ENCODE measurements at places on chromosomes 11 and 22. TPM values are rescaled to one million over a fixed set of nuclear protein-coding genes. Genes with fewer than 3 reads are reported as not detected.

ANKK1 gene
- total RNA-seq = 1.6 TPM

- no peak for DNase-seq
These were observed 33.9 kb downstream of the PIWIL3 start for GRCh38 chr22:24740626-24741025.

DNA sequence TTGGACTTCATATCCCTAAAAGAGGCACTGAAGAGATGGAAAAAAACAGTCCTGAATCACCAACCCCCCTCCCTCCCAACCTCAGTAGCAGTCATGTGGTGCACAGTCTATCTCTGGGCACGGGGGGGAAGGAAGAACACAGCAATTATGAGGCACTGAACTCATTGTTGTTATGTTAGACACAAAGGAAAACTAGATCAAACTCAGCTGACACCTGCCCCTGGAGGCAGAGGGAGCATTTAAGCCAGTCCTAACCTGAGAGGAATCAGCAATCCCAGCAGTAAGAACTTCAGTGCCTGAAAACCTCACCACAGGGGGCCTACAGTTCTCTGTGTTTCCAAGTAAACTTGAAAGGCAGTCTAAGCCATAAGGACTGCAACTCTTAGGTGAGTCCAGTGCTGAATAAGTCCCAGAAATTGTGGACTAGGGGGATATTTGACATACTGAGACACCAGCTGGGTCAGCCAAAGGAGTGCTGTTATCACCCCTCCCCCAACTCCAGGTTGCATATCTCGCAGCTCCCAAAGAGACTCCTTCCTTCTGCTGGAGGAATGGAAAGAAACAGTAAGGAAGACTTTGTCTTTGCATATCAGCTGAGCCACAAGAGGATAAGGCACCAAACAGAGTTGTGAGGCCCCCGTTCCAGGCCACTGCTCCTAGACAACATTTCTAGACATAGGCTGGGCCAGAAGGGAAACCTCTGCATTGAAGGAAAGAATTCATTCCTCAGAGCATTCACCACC, 72.5 kb downstream of the GLYATL1 start:
- no peak for DNase-seq

DNA sequence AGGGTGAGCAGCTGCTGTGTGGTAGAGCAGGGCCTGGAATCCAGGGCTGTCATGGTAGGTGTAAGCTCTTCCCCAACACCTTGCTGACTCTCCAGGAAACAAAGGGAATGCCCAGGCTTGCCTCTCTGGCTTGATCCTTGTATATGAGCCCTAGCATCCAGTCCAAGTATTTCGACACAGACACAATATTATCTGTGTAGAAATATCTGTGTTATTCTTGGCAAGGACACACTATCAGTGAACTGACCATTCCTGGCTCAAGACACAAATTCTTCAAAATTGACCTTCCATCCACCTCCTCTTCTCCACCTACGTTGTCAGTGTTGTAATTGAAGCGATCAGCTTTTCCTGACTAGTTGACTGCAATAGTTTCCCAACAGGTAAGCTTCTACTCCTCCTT, 312.0 kb upstream of the NARS2 start:
- DNase-seq = no peak

GRCh38 chr22:44676441-44677352, 25.3 kb upstream of the PRR5 start:
- no peak for DNase-seq

MIOX gene
- not detected for total RNA-seq

GRCh38 chr11:34394771-34395300, 37.0 kb upstream of the ABTB2 start:
- DNase-seq = no peak

DDIAS gene
- 3.3 TPM for total RNA-seq

DNA sequence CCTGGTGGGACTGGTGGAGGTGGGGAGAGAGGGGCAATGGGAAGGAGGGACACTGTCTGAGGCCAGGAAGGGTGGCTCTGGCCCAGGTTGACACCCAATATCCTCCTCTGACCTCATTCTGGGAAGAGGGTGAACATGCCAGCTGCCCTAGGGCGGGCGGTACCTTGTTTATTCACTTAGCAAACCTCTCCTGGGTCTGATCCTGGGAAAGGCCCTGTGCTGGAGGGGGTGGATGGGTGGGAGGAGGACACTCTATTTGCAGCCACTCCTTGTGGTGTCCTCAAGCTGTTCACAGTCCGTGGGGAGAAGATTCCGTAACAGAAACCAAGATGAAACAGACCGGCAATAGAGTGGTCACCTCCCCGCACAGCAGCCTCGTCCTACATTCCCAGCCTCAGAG, 49.7 kb upstream of the EIF3D start:
- DNase-seq = no peak

DNA sequence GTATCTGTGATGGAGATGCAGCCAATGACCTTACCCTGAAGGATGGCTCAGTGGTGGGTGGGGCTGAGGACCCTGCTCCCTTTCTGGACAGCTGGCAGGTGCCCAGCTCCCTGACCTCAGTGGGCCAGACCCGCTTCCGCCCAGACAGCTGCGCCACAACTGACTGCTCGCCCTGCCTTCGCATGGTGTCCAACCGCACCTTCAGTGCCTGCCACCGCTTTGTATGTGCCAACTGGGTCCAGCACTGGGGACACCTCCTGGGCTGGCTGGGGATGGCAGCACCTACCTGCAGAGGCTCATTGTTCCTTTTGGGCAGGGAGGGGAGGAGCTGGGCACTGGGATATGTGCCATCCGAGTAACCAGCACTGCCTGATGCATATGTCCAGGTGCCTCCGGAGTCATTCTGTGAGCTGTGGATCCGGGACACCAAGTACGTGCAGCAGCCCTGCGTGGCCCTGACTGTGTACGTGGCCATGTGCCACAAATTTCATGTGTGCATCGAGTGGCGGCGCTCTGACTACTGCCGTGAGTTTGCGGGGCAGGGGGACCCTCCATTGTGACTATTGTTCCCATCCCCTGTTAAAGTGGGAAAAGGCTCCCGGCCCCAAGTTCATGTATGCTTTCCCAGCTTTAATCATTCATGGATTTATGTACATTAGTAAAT, 84.8 kb downstream of the OTOG start:
- DNase-seq = no peak

- no peak for DNase-seq
These were observed 38.0 kb upstream of the PDE2A start for GRCh38 chr11:72712168-72712751.

- no peak for DNase-seq
These were observed 18.2 kb downstream of the RFPL3 start for GRCh38 chr22:32375678-32376450.

TNRC6B gene
- total RNA-seq = 36.5 TPM

GRCh38 chr11:123190518-123190917, 4.5 kb downstream of the CLMP start:
- DNase-seq = peak; percentile 44

DNA sequence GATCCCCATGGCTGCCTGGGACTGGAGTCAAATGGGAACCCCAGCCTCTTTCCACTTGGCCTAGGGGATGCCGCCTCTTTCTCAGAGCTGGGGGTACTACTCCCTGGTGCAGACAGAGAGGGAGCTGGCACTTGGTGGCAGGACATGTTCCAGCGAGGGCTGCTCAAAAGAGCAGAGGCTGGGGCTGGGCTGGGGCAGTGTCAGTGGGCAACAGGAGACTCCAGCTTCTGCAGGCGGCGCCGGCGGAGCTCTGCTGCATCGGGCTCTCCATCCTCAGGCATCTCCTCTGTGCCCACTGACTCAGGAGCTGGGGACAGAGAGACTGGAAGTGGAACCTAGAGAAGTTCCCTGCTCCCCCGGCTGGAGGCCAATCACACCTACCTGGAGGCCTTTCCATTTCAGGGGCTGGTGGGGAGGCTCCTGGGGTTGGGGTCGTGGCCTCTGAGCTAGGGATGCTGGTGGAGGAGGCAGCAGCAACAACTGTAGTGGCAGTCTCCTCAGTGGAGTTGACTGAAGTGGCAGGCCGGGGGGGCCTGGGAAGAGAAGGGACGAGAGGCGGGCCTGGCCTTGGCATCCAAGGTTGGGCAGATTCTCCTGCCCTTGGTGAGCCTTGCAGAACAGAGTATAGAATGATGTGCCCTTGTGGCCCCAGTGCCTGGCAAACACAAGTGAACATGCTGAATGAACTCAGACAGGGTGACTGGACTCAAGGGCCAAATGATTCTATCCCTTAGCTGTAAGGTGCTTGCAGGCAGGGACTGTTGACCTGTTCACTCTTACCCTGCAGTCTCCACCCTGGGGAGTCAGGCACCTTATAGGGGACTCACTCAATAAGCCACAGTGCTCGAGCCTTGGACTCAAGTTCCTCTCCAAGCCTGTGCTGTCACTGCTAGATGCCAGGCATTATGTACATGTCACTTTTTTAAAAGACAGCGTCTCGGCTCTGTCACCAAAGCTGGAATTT, 5.9 kb downstream of the SYVN1 start:
- no peak for DNase-seq

DNA sequence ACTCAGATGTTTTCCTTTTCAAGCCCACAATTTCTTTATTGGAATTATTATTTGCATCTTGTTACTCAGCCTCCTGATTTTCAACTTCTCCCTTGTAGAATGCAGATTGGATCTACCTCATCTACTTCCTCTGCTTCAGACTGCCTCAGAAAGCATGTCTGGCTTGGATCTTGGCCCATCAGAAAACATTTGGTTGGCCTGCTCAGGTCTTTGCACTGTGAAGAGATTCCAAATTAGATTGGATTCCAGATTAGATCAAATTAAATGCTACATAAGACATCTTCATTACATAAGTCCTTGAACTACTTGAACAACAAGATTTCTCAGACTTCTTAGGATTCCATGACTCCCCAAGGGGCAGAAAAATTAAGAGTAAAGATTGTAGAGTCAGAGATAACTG, 358.0 kb downstream of the DLG2 start:
- no peak for DNase-seq

DNA sequence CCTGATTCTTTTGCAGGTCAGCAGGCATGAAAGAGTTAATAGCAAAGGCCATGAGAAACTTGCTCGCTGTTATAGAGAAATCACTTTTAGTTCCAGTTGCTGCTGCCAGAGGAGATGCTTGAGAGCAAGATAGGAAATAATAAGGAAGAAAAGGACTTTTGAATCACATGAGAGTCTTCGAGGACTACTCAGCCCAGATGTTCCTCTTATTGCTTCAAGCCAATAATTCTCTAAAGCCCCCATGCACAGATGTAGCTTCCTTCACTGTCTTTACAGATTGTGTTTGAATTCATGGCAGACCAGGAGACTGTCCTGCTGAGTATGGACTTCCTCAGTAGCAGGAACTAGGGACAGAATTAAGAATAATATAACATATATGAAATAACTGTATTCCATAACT, 50.1 kb upstream of the OLFML1 start:
- peak; percentile 34 for DNase-seq

TREH gene
- total RNA-seq = not detected

DNA sequence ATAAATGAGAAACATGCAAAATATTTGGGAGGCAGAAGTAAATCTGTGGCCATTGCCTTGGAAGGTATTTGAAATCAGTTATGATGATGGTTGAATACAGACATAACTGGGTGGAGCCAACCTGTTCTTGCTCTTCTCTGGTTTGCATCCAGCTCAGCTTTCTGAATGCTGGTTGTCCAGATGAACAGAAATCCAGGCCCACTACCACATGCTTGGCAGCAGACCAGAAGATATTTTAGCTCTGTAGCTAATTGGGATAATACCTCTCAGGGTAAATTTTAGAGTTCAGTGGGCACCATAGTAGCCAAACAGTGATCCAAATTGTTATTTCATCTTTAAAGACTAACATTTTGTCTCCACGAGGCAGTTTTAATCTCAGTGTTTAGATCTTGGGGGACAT, 308.3 kb downstream of the RAB38 start:
- no peak for DNase-seq

PGA5 gene
- total RNA-seq = 0.39 TPM

GRCh38 chr11:26976389-26976788, 17.5 kb upstream of the FIBIN start:
- no peak for DNase-seq

GRCh38 chr11:119100246-119100970, 1.2 kb downstream of the DPAGT1 start:
- no peak for DNase-seq

DNA sequence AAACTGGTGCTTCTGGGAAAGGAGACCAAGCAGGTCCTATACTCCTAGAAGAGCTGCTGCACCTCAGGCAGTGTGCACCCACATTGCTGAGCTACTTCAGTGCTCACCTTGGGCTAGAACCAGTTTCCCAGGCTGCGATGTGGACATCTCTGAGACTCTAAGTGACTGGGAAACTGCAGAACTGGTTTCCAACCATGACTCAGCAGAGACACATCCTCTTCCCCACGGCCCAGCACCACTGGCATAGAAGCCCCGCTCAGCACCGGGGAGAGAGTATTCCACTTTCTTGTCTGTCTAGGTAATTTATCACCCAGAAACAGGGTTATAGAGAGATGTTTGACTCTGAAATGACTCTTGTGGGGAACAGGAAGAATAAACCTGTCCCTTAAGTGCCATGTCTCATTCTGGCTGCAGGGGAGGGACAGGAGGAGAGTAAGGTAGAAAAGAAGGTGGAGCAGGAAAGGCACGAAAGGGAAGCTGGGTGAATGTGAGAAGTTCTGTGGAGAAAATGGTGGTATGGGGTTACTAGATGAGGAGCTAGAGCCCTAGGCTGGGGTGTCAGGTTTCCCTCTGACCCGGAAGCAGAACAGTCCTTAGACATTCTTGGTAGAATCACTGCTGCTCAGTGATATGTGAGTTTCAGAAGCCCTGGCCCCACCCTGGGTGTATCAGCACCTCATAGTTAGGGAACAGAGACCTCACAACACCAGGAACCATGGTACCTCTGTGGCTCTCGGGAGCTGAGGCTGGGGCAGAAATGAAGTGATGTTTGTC, 340.4 kb upstream of the NCAM1 start:
- no peak for DNase-seq

ART1 gene
- total RNA-seq = 0.20 TPM

GRCh38 chr11:2533587-2534133, 88.9 kb downstream of the KCNQ1 start:
- peak; percentile 84 for DNase-seq

DNA sequence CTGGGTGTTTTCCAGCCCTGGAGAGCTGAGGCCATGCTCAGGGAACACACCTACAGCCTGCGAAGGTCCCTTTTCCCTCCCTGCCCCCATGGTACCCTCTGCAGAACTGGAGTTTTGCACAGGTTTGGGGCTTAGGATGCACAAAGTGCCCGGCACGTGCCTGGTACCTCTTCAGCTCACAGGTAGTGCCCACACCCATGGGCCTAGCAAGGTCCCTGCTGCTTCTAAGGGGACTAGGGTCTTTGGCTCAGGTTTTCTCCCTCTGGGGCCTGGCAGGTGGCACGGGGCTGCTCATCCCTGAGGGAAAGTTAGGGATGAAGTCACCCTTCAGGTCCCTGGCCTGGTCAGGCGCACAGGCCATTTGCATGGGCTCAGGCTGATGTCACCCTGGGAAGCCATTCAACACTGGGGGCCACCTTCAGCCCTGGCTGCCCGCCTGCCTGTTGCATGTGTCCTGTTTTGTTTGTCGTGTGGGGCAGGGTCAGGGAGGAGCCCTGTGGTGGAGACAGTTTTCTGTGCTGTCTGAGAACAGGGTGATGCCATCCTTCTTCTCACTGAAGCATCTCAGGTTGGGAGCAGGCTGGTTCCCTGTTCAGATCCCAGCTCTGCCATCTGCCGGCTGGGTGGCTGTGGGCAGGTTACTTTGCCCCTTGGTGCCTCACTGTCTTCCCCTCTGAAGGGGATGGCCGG, 68.3 kb upstream of the CRYBB3 start:
- no peak for DNase-seq

Data from skin of body (tissue), 3 donors.